ENCODE measurements at places on chromosomes 11 and 22.

- DNase-seq: no peak
These were observed 20.4 kb downstream of the LGR4 start for GRCh38 chr11:27452147-27452546.

GRCh38 chr11:86421946-86422345, 47.3 kb downstream of the CCDC81 start:
- no peak for DNase-seq

- DNase-seq: no peak
These were observed 20.1 kb upstream of the CHORDC1 start for GRCh38 chr11:90242894-90243416.

GRCh38 chr11:5196067-5196466, 4.4 kb downstream of the OR51V1 start:
- DNase-seq: no peak

GRCh38 chr11:133386262-133386661, 146.0 kb downstream of the OPCML start:
- no peak for DNase-seq
